ENCODE measurements at places on chromosomes 11 and 22. TPM values are rescaled to one million over a fixed set of nuclear protein-coding genes. Genes with fewer than 3 reads are reported as not detected.

Gene RIBC2
- total RNA-seq: 0.59 TPM

Gene DBX1
- total RNA-seq: 5.3 TPM

Gene TBX1
- total RNA-seq: not detected

Gene SYT7
- 4.4 TPM for total RNA-seq

Gene EED
- 44.2 TPM for total RNA-seq

Gene GRAMD1B
- 12.6 TPM for total RNA-seq

Gene MPZL3
- total RNA-seq: 1.1 TPM

Gene TYR
- total RNA-seq: not detected

Gene NXPE4
- total RNA-seq: not detected

Gene BATF2
- total RNA-seq: not detected

Gene LBHD1
- 3.4 TPM for total RNA-seq

Gene TMEM132A
- 77.2 TPM for total RNA-seq

Gene UQCC3
- total RNA-seq: 11.7 TPM

Gene APOA5
- total RNA-seq: 0.25 TPM

Gene OR8G1
- not detected for total RNA-seq

Gene ST14
- 2.4 TPM for total RNA-seq

Gene IFITM10
- not detected for total RNA-seq

Gene SAA4
- total RNA-seq: not detected

Gene BDNF
- total RNA-seq: 2.1 TPM

Gene OR10A2
- total RNA-seq: not detected

Gene RAB1B
- 85.5 TPM for total RNA-seq

Gene MIAT
- 277 TPM for total RNA-seq

Gene PHETA2
- total RNA-seq: 2.3 TPM

Gene TRIM51
- not detected for total RNA-seq

Gene OR8A1
- not detected for total RNA-seq

Gene PRRG4
- 0.06 TPM for total RNA-seq

Gene ANGPTL5
- total RNA-seq: not detected

Gene MMP3
- total RNA-seq: not detected

Gene OR5P2
- not detected for total RNA-seq

Gene LRRC75B
- 19.0 TPM for total RNA-seq

Gene ART1
- total RNA-seq: not detected

Gene OR5A1
- total RNA-seq: 0.06 TPM

Gene GGTLC3
- total RNA-seq: not detected

Gene RIMBP3C
- 1.2 TPM for total RNA-seq

Gene TLCD5
- total RNA-seq: 25.1 TPM

Gene FIBP
- 113 TPM for total RNA-seq

Gene ROM1
- 2.2 TPM for total RNA-seq

Gene OR2D2
- total RNA-seq: not detected

Gene ANO9
- 1.3 TPM for total RNA-seq

Gene KCNK4
- total RNA-seq: not detected

Gene KCNJ4
- 0.82 TPM for total RNA-seq

Gene MRGPRX4
- not detected for total RNA-seq

Gene MAJIN
- 0.06 TPM for total RNA-seq

Gene TIGD3
- 4.3 TPM for total RNA-seq

Gene MYEOV
- not detected for total RNA-seq

Gene ALDH3B2
- not detected for total RNA-seq

Gene PKNOX2
- total RNA-seq: 7.2 TPM

Gene IL10RA
- total RNA-seq: not detected

Gene NOX4
- total RNA-seq: 3.3 TPM

Gene MPPED2
- 3.4 TPM for total RNA-seq

Gene OR4D5
- total RNA-seq: not detected

Gene MIOX
- total RNA-seq: not detected

Gene KLHDC7B
- not detected for total RNA-seq

Gene PDE2A
- 0.11 TPM for total RNA-seq

Gene HIC2
- total RNA-seq: 30.2 TPM
